ENCODE measurements at places on chromosomes 3 and 15.

DNA sequence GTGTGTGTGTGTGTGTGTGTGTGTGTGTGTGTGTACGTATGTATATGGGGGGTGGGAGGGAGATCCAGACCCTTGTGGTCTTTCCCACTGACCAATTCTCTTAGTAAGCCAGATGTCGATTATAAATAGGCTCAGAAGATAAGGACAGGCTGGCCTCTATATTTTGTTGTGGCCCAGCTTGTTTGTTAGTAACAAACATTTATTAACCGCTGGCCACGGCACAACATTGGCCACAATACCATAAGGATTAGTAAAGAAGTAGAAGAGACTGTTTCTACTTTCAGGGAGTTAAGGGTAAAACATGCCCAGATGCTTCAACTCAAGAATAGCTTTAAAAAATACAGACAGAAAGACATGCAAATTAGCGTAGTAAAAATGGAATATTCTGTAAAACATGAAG, 58.1 kb downstream of the ABHD2 start:
- no peak for DNase-seq

GRCh38 chr3:123070510-123070909, 3.7 kb downstream of the PDIA5 start:
- no peak for DNase-seq

GRCh38 chr3:72165317-72165716, 380.4 kb upstream of the PROK2 start:
- DNase-seq = no peak

- no peak for DNase-seq
These were observed 91.3 kb upstream of the SLC25A36 start for GRCh38 chr3:140850210-140850955.

DNA sequence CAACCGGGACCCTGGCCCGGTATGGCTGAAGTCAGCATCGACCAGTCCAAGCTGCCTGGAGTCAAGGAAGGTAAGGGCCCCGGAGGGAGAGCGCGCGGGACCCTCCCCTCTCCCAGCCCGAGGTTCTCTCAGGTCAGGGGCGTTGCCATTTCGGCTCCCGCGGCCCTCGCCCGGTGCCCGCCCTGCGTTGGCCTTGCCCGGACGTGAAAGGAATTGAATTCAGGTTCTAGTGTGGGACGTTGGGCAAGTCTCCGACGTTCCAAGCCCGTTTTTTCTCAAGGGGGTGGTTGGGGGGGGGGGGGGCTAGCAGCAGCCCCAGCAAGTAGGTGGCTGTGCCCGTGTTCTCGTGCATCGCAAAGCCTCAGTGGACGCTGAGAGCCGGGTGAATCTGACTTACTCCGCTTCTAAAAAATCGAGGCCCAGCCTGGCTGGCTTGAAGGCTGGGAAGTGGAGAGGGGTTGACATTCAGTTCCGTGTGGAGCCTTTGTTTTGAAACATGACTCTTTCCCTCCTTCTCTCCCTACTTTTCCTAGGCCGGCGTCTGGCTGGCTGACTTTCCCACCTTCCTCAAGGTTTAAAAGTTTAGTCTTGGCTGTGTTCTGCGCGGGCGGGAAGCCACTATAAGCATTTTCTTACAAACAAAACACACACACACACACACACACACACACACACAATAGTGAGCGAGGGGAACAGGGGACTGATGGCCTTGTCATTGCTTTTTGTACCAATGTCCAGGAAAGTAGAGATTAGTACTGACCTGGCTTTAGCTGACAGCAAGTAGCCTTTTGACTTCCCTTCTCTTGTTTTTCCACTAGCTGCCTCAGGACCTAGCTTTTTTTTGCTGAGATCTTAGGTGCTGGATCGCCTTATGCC, at the start of gene UTS2B:
Gene UTS2B (minus strand): TSS at position 873 of the 876 bp plus-strand sequence. CDS start 48,337 bp downstream, outside the sequence.
- no peak for DNase-seq

DNA sequence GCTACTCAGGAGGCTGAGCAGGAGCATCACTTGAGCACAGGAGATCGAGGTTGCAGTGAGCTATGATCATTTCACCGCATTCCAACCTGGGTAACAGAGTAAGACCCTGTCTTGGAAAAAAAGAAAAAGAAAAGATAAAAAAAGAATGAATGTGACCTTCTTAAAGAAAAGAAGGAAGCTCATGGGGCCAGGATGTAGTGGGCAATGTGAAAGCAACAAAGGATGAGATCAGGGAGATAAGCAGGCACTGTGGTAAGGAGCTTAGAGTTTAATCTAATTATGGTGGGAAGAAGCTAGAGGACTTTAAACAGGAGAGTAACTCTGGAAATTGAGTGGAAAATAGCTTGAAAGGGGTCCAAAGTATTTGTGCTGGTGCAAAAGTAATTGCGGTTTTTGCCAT, 231.6 kb upstream of the UBE2E2 start:
- DNase-seq = no peak

DNA sequence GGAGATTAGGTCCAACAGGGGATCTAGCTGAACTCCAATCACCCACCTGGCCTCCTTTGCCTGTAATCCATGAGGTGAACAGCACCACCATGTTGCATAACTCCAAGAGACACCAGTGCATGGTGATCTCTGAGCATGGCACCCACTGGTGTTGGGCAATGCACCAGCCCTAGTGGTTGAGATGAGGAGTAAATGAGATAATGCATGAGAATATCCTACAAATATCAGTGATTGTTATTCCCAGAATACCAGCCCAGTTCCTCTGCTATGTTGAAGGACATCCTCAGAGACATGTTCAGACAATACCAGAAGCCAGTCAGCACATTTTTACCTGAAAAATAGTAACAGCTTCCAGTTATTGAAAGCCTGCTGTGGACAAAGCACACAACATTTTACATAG, 14.7 kb downstream of the GALNT15 start:
- no peak for DNase-seq

- no peak for DNase-seq
These were observed 51.6 kb upstream of the LCTL start for GRCh38 chr15:66617137-66618090.

DNA sequence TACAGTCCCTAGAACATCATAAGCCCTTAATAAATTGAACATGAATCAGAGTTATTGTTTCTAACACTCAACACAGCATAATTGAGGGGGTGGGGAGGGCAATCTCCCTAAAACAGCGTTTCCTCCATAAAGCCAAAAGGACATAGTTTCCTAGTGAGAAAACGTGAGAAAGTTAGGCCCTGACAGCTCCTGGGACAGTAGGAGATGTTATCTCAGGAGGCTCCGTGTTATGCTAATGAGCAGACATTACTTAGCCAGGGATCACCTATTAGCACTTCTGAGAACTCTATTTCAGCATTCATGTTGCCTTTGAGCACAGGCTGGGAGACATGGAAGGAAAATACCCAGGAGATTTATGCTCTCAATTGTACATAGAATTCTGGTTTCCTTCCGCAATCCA, 229.1 kb upstream of the ADAMTS9 start:
- no peak for DNase-seq

- DNase-seq = no peak
These were observed 156.2 kb downstream of the NLGN1 start for GRCh38 chr3:173553635-173554280.

- DNase-seq = no peak
These were observed 101.1 kb downstream of the ADCY5 start for GRCh38 chr3:123347691-123348264.

- no peak for DNase-seq
These were observed 5.5 kb downstream of the PAQR5 start for GRCh38 chr15:69304182-69304545.

DNA sequence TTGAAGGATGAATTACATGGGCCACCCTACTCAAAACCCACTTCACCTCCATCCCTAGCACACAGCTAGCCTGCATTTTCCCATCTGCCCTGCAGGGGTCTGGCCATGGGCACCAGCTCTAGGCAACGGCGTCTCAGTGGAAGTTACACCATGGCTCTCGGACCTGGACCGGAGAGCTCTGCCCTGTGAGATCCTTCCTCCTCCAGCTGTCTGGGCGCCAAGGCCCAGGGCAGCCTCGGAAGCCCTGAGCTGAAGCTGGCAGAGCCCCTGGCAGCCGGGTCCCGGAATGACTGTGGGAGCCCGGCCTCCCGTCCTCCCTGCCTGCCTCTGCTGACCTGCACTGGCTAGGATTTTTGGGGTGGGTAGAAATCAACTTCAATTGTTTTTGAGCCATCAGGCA, 98.9 kb downstream of the CHSY1 start:
- DNase-seq = no peak

DNA sequence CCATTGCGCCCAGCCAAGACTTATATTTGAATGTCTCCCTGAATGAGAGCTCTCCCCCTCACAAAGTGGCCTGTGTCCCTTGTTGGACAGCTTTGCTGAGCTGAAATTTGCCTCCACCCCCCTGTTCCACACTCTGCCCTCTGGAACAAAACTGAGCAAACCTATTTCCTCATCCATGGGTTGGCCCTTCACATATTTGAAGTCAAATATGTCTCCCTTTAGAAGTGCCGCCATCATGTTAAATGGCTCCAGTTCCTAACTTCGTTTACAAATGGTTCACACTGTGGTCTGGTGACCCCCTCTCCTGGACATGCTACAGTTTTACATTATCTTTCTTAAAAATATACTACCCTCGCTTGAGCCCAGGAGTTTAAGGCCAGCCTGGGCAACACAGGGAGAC, 4.6 kb downstream of the PLIN1 start:
- DNase-seq = no peak

DNA sequence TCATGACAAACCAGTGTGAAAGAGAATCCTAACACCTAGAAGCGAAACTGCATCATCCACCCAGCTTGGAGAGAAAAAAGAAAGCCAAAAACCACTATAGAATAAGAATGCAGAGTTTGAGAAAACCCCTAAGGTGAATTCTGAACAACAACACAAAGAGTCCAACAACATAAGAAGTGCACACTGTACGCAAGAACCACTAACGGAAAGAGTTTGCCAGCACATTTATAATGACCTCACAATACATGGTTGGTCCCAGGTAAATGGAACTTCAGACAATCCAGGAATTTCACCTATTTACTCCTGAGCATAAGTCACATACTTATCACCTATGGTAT, 128.3 kb upstream of the BHLHE40 start:
- DNase-seq = peak; percentile 79
